Epithelial cell of proximal tubule (primary cell): ENCODE measurements at places on chromosomes 16 and 17.

- DNase-seq, result no peak
Measured at GRCh38 chr17:28443901-28444638, 29.4 kb upstream of the SLC13A2 start.

DNA sequence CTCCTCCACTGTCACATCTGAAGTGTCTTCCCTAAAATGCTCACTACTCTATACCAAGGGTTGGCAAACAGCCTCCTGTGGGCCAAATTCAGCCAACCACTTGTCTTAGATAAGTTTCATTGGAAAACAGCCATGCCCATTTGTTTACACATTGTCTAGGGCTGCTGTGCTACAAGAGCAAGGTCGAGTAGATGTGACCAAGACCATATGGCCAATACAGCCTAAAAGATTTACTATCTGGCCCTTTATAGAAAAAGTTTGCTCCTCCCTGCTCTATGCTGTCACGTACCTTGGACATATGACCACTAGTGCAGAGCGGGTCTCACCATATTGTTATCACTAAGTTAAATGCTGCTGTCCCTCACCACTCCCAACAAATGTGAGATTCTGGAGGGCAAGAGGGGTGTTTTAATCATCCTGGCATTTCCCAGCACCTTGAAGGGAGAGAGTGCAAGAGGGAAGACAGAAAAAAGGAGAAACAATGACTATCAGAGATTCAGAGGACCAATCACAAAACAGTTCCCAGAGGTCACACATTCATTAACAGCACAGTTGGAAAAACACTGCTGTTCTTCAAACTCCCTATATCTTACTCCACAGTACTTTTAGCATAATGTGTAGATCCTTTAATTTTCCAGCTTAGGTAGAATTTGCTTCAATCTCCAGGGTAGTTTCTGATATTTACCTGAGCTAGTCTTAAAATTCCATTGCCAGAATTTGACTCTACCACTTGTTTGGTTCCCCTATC is 13.2 kb downstream of the LSM12 start:
- no peak for DNase-seq

GRCh38 chr17:10243883-10244844 is 45.8 kb upstream of the GAS7 start:
- no peak for DNase-seq

GRCh38 chr17:50511058-50511457 is 2.8 kb downstream of the MYCBPAP start:
- DNase-seq, result no peak

DNA sequence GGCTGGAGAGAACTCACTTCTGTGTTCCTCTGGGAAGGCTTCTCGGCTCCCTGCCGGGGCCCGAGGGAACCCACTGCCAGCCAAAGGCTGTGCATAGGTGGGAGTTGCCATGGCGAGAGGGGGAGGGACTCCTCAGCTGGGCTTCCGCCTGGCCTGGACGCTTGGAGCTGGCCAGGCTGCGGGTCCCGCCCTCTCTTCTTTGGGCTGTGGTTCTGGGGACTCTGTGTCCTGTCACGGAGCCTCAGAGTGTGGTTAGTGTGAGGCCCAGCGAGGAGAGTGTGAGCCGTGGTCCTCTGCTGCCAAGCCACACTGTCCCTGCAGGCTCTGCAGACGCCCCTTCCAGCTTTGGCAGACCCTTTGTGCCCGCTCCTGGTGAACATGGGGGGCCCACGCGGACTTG is 123.1 kb downstream of the OR1D5 start:
- DNase-seq, result no peak

DNA sequence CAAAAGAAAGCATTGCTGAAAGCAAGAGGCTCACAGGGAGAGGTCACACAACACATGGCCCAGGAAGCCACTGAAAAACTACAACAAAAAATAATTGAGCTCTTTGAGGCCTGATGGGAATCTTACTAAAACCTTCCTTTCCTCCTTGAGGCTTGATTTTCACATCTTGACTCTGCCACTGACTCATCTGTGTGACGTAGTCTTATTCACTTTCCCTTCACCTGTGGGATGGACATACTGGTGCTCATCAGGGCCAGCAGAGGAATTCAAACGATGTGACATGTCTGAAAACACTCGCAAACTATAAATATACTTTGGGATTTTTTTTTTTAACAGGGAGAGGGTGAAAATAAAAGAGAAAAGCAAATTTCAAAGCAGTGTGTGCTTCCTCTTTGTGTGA is 78.3 kb upstream of the ASIC2 start:
- no peak for DNase-seq

DNA sequence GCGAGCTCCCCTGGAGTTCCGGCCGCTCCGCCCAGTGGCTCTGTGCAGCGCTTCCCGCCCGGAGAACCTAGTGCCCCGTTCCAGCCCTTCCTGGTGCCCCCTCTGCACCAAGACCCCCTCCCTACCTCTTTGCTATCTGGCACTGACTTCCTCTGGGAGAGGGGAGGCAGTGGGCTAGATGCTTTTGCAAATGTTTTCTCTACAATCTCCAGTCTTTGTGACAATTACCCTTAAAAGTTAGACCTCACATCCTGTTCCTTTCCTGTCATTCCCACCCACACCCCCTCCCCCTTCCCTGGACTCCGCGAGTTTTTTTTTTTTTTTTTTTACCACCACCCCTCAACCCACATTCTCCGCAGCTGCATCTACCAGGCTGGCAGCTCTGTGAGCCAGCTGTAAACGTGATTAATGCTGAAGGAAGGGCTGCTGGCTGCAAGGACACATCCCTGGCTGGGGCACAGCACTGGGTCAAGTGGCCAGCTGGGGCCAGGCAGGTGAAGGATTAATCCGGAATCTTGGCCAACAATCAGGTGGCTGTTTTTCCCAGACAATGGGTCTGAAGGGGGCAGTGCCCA is 101.5 kb downstream of the MGAT5B start:
- DNase-seq, result no peak
